ENCODE measurements at places on chromosomes 16 and 17.

DNA sequence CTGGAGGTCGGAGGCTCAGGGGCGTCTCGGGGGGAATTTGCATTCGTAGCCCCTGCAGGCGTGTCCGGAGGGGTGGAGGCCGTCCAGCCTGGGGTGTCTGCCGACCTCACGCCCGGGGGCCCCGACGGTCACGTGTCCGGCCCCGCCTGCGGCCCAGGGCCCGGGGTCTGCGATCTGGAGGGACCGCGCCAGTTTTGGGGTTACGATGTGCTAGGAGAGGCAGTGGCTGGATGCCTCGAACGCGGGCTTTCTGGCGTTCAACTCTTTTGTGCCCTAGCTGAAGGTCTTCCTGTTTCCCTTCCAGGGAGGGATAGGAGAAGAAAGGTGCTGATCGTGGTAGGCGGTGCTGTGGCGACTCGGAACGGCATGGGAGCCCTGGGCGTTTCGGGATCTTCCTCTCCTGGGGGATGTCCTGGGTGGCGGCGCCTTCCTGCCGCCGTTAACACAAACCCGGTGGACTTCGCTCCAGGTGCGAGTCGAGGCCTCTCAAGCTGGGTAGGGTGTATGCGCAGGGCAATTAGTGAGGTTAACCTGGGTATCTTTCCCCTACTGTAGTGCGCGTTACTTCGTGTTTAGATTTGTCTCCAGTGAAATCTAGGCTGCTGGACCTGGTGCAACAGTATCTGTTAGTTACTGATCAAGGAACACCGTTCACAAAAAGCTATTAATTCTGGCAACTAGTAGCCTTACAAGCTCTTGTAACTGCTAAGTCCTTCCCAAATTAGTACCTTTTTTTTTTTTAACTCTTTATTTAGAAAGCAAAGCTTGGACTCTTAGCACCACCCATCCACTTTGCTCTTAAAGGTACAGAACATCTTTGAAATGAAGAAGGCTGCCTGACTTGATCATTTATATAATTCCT is 1.3 kb downstream of the AKAP1 start:
- DNase-seq: peak; percentile 22

DNA sequence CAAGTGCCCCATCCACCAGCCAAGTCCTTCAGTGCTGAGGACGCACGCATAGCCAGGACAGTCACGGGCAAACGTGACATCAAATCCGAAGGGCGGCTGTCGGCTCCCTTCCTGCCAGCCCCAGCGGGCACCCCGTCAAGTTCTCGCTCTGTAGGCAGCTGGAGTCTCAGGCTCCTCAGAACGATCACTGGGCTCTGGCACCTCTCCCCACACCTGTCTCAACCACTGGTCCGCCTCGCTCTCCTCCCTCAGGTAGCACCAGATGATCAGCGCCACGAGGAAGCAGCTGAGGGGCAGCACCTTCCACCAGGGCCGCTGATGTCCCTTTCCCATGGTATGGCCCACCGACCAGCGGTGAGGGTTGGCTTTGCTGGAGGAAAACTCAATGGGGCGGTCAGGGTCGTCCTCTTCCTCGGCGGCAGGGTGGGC is 422 bp downstream of the UQCC4 start:
- DNase-seq: no peak

DNA sequence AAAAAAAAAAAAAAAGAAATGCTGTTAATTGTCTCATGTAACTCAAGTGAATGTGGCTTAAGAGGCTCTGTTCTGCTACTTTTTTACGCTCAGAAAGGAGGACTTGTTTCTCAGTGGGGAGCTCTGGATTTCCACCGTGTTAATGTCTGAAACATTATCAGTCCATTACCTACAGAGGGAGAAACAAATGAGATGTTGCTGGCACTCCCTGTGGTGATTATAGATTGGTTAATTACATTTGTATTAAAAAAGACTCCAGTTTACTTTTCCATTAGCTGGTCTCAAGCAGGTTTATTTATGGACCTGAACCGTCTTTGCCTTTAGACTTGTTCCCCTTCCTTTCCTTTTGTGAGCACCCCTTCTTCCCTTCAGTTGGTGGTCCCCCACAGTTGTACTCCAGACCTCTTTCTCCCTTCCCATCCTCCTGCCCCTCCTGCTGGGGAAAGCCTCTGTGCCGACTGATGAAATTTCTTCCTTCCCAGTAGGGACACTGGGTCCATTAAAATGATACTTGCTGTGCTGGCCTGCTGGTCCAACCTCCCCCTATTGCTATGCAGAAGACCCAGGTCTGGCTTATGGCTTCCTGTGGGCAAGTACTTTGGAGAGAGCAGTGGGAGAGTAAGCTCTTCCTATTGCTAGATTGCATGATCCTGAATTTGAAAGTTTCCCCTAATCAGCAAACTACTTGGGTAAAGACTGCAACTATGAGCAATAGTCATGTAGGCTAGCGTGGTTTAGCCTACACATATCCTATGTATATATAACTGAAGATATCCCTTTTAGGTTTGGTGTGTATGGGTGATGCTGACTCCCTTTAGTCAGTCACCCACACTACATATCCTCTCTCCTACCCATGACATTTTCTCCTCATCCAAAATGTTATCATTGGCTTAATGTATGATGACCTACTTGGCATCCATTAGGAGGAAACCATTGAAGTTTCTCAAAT is 8.1 kb downstream of the CDC6 start:
- no peak for DNase-seq

- no peak for DNase-seq
These were observed 5.4 kb upstream of the PNPO start for GRCh38 chr17:47935961-47936360.

DNA sequence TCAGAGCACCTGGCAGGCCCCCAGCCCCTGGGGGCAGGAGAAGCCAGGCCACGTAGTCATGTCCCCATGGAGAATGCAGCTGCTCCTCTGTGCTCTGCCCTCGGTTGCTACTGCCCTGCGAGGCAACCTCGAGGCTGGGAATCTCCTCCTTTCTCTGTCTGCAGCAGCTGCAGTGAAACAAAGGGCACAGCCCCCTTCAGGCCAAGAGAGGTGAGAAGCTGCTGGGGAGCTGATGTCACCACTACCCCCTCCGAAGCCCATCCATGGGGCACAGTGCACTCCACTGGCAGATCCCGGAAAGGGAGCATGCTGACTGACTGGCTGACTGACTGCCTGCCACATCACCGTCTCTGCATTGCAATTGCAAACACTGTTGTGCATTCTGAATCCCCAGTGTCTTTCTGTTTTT is 103.7 kb downstream of the GRIN2A start:
- no peak for DNase-seq

- no peak for DNase-seq
These were observed 1621.6 kb downstream of the CDH8 start for GRCh38 chr16:60414613-60415012.

- no peak for DNase-seq
These were observed 1.7 kb downstream of the ATP6V0A1 start for GRCh38 chr17:42460371-42460770.

GRCh38 chr16:31148281-31148728 is 1.6 kb downstream of the PRSS36 start:
- DNase-seq: no peak

- no peak for DNase-seq
These were observed 59.2 kb downstream of the CNGB1 start for GRCh38 chr16:57911743-57912142.

- DNase-seq: no peak
These were observed 9.2 kb upstream of the ITGA3 start for GRCh38 chr17:50046667-50047066.

DNA sequence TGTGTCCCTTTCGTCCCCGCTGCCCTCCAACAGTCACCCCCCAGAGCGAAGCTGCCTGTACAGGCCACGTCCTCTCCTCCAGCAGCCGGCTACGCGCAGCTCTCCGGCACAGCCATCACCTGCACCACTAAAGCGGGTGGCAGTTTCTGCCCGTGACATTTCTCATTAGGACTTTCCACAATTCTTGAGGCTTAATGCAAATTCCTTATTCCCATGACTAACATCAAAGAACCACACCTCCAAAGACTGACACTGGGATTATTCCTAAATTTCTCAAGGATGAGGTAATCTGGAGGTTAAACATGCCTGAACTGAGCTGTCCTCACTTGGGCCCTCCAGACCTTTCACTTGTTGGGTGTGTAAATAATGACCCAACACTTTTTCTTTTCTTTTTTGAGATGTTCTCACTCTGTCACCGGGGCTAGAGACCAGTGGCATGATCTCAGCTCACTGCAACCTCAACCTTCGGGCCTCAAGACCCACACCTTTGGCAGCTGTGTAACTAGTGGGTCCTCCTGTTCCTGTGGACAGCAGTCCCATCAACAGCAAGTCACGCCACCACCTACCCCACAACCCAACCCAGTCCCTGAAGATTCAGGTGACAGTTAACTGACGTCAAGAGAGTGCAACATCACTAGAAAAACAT is 11.7 kb downstream of the ANKRD11 start:
- no peak for DNase-seq

DNA sequence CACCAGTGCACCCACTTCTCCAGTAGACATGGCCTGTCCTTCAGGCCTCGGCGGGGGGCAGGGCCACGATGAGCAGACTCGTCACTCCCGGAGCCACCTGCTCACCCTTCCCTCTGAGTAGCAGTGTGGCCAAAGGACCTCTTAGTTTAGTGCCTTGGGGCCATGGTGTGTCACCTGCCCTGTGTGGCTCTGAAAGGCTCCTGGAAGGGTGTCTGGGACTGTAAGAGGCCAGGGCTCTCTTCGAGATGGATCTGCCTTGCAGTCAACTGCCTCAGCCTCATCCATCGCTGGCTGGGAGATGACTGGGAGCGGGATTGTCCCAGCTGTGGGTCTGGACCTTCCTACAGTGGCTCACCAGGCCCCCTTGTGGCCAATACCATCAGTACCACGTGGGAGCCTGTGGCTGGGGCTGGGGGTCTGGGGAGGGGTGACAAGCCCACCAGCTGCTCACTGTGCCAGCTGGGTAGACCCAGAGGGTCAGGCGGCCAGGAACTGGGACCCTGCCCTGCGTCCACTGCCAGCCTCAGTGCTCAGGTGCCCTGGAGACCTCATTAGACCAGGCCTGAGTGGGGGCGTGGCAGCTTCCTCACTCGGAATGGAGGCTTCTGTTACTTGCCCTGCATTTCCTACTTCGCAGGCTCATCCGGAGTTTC is 133.4 kb downstream of the OR1D5 start:
- peak; percentile 27 for DNase-seq

DNA sequence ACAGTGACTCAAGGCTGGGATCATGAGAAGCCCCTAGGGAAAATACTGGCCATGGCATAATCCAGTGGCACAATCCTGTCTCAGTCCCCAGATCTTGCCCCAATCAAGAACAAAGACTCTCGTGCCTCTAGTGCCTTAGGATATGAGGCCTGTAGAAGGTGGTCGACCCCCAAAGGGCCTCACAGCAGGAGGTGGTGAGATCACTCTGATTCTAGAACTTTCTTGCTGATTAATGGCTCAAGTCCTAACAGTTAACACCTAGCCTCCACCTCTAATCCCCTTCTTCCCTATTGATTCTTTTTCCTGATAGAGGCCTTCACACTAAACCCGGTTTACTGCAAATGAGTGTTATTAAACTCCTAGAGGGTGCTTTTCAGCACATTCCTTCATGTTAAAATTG is 176.8 kb downstream of the CCDC182 start:
- no peak for DNase-seq

GRCh38 chr16:57676553-57677085 is 8.5 kb downstream of the ADGRG3 start:
- no peak for DNase-seq

GRCh38 chr17:71914812-71915211 is 206.0 kb upstream of the SOX9 start:
- DNase-seq: no peak

GRCh38 chr16:10879681-10880589 is 2.9 kb downstream of the CIITA start:
- no peak for DNase-seq

DNA sequence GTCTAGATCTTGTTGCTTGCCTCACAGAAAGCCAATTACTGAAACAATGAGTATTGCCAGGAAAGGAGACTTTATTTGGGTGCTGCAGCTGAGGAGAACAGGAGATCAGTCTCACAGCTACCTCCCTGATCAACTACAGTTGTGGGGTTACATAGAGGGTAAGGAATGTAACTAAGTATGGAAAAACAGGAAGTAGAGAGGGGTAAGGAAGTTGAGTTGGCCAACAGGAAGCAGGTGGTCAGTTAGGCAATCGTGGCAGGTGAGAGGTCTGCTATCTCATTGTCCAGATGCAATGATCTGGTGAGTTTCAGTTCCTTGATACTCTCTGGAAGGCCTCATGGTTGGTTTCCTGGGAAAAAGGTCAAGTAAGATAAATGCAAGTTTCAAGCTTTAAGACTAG is 333.1 kb upstream of the GOT2 start:
- DNase-seq: peak; percentile 99

DNA sequence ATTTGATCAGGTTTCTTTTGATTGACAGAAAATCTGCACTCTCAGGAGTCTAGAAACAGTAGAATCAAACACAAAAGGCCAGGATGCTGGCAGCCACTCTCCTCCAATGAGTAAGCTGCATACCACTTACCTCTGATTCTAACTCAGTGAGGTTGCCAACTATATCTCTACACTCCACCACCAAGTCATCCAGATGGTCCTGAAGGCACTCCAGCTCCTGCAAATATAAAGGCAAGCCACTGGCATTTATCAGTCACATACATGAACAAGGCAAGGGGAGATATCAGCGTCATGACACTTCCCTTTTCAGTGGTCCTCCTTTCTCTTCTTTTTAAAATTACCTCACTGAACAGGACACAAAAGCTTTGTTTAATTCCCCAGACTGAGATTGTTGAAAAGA is 53.1 kb upstream of the CLEC18B start:
- DNase-seq: no peak

DNA sequence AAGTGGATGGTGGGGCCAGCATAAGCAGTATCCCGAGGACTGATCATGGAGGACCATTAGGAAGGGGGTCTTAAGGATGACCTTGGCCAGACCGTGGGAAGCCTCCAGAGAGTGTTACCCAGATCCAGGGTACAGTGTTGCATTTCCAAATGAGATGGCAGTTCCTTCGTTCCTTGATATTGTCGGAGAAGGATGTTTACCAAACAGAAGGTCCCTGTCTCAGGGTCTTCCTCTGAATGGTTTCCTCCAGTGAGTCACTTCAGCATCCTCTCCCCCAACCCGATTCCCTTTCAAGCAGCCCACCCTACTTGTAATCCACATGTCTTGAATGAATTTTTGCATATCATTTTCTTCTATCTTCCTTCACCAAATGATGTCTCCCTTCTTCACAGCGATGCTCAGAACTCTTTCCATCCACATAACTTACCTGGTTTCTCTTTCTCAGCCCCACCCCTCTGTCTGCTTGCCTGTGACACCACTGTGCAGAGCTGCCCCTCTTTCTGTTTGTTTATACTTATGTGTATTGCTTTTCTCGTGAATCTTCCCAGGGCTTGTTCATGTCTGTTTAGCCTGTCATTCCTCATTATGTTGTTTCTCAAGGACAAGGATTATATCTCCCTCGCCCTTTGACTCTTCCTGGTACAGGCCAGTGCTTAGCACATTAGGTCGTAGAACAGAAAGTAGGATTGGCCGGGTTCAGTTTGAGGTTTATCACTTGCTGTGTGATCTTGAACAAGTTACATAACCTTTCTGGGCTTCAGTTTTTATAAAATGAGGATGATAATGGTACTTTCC is 5.7 kb downstream of the GOSR2 start:
- DNase-seq: no peak

GRCh38 chr17:78271419-78272170 is 40.2 kb downstream of the TMEM235 start:
- DNase-seq: no peak

Measured in MV-4-11 (cell line).